GM10248 (cell line): ENCODE measurements at places on chromosomes 12 and 14.

DNA sequence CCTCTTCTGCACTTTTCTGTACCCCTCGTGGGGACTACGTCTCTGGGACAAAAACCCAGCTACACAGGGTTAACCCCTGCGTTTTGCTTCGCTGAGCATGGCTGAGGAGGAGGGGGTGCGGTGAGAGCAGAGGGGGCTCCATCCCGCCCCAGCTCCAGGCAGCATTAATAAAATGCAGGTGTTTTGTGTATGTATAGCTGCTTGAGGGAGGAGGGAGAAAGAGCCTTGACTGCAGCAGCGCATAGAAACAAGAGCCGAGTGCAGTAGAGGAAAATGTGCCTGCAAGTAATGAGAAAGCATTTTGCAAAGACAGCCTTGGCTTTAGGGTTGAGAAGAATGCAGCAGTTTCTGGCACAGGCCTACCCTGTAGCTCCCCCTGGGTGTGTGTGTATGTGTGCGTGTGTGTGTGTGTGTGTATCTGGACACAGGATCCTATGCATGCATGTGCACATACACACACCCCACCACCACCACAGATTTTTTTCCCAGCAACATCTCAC is 103.9 kb downstream of the ZFP36L1 start:
- no peak for DNase-seq

DNA sequence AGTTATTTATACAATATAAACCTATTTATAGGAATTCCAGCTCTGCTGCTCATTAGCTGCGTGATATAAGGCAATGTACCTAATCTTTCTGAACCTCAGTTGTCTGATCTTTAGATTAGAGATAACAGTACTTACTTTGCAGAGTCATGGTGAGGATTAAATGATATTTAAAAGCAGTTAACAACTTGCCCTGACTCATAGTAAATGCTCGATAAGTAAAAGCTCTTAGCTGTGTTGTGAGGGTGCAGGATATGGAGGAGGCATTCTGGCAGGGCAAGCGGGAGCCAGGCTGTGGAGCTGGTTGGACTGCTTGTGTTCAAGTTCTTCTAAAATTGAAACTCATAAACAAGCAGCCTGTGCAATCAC is 140.0 kb upstream of the PRICKLE1 start:
- DNase-seq, result no peak

- DNase-seq, result no peak
Observed at GRCh38 chr14:55927028-55927427, 191.2 kb upstream of the PELI2 start.

- peak; percentile 47 for DNase-seq
Observed at GRCh38 chr14:70289138-70289537, 70.3 kb downstream of the COX16 start.

GRCh38 chr14:32688941-32689340 is 249.7 kb upstream of the NPAS3 start:
- no peak for DNase-seq

- no peak for DNase-seq
Observed at GRCh38 chr12:80698256-80698655, 9.2 kb upstream of the MYF6 start.
